Mammary epithelial cell (primary cell): ENCODE measurements at places on chromosomes 13 and 19.

DNA sequence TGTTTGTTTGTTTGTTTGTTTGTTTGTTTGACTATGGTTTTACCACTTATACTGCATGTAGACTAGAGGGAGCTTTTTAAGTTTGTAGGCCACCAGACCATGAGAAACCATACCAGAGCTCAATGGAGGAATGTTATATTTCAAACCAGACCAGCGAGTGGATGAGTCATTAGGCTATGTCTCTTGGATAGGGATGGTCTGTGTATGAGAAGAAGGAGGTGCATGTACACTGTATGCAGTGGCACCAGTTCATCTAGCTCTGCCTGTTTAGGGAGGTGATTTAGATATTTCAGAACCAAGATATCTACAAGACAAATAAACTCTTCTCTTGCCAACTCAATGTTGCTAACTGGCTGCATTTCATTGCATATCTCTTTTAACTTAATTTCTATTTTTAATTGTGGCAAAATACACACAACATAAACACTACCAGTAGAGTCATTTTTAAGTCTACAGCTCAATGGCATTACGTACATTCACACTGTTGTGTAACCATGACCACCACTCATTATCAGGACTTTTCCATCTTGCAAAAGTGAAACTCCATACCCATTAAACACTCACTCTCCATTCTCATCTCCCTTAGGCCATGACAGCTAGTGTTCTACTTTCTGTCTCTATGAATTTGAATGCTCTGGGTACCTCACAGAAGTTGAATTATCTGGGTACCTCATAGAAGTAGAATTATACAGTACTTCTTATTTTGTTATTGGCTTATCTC, 29.2 kb downstream of the SYDE1 start:
- peak; percentile 46 for DNase-seq

DNA sequence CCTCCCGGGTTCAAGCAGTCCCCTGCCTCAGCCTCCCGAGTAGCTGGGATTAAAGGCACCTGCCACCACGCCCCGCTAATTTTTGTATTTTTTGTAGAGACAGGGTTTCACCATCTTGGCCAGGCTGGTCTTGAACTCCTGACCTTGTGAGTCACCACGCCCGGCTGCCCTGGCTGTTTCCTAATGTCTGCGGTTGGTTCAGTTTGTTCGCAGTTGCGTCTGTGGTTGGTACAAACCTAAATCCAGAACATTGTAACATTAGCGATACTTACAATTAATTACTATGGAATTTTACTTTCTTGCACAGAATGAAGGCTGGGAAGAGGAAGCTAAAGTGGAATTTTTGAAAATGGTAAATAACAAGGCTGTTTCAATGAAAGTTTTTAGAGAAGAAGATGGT, 38.1 kb downstream of the RNF17 start:
- peak; percentile 39 for DNase-seq

GRCh38 chr13:95676105-95676761, 706 bp upstream of the DNAJC3 start:
- DNase-seq = peak; percentile 66

DNA sequence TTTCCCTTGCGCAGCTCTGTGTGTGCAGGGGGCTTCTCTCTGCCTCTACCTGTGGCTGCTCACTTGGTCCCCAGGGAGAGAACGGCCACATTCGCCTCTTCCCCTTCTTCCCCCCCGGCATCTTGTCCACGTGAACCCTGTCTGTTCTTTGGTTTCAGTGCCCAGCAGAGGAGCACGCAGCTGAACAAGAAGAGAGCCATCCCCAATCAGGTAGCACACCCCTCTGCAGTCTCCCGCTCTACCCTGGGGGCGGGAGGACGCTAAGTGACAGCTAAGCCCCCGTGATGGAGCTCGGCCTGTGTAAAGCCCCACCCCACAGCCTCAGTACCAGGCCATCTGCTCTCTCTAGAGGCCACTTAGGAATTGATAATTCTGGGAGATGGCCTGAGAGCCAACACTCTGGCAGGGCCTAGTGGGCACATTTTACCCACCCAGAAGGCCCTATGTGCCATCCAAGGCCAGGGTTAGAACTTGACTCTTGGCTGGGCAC, 30.2 kb downstream of the TMED1 start:
- no peak for DNase-seq

- no peak for DNase-seq
Measured at GRCh38 chr13:28346154-28346553, 148.8 kb downstream of the FLT1 start.

- peak; percentile 75 for DNase-seq
Measured at GRCh38 chr19:2478278-2478755, 2.4 kb downstream of the GADD45B start.
